ENCODE measurements at places on chromosomes 2 and 18.

- peak; percentile 18 for DNase-seq
Measured at GRCh38 chr2:67340133-67341011, 56.8 kb upstream of the ETAA1 start.

GRCh38 chr2:240713071-240713927, 21.6 kb downstream of the AQP12A start:
- DNase-seq: no peak

- DNase-seq: no peak
Measured at GRCh38 chr18:57258131-57258777, 94.1 kb upstream of the ST8SIA3 start.

DNA sequence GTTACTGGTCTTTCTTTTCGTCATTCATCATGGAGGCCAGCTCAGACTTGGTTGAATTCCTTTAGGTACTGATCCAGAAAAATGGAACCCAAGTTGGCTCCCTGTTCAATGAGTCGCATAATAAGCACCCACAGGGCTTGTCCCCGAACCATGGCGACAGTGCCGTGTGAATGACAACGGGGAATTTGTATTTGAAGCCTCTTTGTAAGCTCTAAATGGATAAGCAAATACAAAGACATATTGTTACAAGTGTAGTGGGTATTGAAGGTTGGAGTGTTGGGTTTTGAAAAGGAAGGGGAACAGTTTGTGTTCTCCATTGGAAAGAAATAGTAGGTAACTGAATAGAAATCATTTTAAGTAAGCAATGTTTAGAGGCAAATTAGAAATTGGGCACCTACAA, 288.9 kb downstream of the SLC4A3 start:
- no peak for DNase-seq

DNA sequence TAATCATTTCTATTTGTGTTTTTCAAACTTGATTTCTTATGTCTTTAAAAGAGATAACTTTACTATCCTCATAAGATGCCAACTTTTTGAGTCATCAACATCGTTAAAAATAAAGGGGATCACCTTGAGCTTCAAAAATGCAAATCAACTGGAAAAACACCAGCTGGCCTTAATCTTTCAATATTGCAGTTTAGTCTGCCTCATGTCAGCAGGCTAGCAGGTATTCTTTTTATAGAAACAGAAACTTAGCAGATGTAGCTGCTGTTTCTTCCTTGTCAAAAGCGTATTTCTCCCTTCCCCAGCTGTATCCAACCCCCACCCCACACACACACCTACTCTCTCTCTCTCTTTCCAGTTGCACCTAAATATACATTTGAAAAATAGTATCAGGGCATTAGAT, 154.1 kb upstream of the ZNF804A start:
- no peak for DNase-seq

DNA sequence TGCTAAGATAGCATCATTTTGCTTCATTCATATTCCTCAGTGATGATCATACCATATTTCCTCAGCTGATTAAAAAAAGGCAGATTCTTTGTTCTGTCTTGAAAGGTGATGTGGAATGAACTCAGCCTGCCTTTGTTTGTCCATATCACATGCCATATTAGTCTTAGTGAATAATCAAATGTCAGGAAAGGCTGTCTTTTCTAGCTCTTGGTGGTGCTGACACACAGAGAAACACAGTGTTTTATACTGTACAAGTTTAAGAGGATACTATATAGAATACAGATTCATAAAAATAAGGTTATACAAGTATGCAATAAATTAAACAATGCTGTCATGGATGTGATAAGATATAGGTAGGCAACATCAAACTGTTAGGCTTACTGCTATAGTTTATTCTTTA, 97.1 kb upstream of the FAM98A start:
- DNase-seq: no peak

DNA sequence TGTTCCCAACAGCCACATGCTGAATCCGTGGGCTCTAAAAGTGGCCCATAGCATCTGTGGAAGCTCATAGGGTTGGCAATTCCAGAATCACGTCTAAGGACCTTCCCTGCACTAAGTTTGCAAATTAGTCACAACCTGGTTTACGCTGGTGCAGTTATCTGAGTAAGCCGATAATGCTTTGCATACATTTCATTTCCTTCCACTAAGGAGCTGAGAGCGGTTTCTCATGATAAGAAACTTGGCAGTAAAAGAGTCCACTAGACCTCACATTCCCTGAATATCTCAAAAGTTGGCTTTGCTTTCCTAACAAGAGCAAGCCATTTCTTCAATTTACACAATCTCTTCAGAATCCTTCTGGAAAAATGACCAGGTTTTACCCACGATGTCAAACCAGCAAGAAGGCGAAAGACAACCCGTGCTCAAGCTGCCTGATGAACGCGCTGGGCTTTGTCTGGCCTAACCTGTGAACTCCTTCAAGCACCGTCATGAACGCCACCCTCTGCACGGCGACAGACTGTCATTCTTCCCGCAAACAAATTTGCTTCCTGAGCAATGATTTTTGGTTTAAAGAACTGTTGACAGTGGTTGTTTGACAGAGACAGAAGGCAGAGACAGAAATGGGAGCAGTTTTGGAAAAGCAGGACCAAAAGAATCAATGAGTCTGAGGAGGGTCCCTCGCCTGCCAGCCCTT, 73.0 kb upstream of the COPS8 start:
- DNase-seq: no peak

DNA sequence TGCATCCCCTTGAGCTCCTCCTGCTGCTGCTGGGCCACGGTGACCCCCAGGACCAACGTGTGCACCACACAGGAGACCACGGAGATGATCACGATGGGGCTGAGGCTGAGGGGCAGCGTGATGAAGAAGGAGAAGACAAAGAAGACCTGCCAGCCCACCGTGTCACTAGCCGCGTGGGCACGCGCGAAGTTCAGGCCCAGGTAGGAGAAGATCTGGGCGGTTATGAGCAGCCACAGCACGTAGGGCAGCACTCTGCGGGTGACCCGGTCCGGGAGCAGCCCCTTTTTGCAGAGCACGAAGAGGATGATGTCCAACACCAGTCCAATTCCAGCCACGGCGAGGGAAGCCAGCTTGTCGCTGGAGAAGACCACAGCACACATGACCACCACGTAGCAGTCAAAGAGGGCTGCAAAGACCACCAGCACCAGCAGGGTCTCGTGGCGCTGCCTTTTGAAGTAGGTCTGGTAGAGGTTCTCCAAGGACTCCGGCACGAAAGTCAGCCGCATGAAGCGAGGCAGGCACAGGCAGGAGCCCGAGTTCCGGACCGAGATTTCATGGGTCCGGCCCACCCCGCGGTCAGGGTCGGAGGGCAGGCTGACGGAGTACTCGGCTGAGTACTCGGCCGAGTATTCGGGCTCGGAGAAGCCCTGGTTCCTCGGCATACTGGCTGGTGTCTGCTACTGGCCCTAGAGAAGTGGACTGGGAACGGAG, 1.6 kb downstream of the ADCY3 start:
- no peak for DNase-seq

- no peak for DNase-seq
Measured at GRCh38 chr2:26807788-26808460, 22.1 kb downstream of the CENPA start.

- DNase-seq: no peak
Measured at GRCh38 chr2:64367444-64368232, 86.3 kb upstream of the LGALSL start.

DNA sequence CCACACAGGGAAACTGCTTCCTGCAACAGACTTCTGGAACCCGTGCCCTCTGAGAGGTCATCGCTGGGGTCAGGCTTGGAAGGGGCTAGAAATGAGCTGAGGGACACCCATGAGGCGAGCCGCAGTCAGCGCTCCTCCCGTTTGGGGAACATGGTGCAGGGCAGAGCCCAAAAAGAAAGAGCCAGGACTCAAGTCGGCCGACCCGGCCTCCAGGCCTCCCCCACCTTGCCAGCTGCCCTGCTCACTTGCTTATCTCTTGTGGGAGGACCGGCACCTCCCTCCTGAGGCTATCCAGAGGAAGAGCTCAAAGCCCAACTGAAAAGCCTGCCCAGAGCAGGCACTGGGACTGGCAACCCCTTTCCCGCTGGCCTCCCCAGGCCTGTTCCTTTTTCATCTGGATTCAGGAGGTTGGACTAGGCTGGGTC, 43.6 kb downstream of the SCTR start:
- DNase-seq: peak; percentile 45

- DNase-seq: no peak
Measured at GRCh38 chr2:110853516-110853915, 121.1 kb downstream of the ACOXL start.
